CD4-positive, alpha-beta T cell treated with Interleukin-6 for 4 hours (primary cell): ENCODE measurements at places on chromosomes 1 and 21.

DNA sequence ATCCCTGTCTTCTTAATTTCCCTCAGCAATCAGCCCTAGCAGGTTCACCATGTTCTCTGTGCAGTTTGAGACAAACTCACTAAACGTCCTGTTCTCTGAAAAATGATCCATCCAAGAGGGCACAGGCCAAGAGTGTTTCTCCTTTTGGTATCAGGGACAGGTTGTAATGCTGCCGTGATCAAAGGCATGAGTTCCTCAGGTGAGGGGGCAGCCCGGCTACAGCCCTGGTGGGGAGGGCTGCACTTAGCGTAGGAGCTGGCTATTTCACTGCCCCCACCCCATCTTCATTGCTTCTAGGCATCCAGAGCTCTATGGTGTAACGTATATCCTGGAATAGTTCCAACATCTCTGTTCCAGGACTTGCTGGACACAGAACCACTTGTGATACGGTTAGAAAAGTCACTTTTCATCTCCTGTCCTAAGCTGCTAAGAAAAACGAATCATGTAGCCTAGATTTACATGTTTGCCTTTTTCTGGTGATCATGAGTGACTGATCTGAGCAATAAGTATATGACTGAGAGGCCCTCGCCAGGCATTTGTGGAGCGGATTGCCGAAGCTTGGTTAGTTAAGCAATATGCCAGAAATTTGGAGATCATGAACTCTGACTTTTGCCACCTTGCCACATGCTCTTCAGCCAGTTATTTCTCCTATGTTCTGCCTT, 41.1 kb upstream of the SRP9 start:
- DNase-seq, result no peak

DNA sequence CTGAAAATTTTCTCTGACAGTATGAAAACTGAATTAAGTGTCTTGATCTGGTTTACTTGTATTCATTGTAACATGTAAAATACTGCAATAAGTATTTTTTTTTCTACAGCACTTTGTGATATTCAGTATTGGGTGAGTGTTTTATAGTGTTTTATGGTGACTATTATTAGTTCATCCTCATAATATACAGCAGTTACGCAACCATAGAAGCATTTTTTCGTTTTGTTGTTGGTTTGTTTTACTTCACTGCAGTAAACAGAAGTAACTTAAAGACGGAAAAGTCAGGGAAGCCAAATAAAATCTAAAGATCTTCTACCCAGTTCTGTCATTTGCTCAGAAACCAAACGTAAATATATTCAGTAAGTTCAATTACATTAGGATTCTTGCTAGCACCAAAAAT, 250.0 kb downstream of the TPR start:
- no peak for DNase-seq

- no peak for DNase-seq
Measured at GRCh38 chr21:26194811-26195251, 24.3 kb upstream of the APP start.

- DNase-seq, result peak; percentile 88
Measured at GRCh38 chr1:235093696-235094592, 34.7 kb downstream of the TOMM20 start.

DNA sequence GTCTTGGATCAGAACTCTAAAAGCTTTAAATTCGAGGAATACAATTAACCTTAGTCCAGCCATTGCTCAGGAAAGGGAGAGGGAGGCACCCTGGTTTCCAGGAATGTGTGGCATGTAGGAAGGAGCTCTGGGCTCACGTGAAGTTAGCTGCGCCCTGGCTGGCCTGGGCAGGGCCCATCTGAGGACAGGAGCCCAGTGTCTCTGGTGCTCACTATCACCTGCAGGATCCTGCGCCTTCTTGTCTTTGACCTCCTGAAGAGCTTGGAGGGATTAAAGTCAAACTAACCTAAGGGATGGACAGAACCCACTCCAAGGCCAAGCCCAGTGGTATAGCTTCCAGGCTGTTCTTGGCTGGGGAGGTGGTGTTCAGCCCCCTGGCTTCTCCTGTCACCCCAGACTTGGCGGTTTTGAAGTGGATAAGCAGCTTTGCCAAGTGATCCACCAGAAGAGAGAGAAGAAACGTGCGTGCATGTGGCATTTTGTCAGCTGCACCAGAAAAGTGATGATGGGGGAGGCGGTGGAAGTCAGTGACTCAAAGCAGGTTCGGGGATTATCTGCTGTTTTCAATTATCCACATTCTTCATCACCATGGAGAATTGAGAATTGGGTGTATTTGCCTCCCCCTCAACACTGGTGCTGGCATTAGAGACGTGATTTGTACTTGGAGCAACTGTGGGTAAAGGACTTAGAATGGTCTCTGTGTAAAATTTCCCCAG, 11.9 kb upstream of the KCNN3 start:
- DNase-seq, result no peak

DNA sequence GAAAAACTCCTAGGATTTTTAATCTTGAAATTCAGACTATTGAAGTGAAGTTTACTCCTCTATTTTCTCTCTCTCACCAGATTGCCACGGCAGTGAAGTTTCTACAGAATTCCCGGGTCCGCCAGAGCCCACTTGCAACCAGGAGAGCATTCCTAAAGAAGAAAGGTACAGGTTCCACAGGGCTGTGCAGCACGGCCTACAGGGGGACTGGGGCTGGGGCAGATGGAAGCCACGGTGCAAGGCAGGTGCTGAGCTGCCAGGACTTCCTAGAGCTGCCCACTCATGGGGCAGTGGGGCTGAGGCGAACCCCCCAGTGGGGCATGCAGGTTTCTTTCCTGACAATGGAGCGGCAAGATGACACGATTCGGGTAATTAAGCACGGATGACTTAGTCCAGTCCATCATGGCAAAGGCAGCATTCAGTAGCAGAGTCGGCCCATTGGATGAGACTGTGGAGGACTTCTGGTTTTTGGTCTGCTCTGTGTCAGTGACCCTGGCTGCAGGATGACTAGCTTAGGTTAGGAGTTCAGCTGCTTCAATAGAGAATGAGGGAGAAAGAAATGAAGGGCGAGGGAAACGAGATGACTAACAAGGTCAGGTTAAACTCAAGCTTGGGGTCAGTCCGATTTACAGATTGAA, 61.5 kb downstream of the PEX14 start:
- no peak for DNase-seq

GRCh38 chr1:77948841-77949424, 29.9 kb downstream of the FUBP1 start:
- DNase-seq, result no peak

DNA sequence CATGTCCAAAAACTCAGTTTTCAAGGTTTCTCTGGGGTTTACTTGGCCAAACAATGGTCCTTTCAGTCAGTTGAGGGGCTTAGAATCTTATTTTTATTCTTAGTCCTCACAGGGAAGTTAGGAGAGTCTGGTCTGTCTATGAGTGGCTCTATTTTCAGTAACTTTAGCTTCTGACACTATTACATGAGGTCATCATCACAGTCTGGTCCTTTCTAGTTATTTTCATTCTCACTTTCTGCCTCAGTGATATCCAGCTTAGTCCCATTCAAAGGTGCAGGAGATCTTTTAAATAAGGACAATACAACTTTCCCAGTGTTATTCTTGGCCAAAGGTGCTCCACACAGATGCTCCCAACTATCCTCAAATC, 30.0 kb upstream of the FGGY start:
- no peak for DNase-seq

- no peak for DNase-seq
Measured at GRCh38 chr1:66552829-66553228, 18.9 kb downstream of the SGIP1 start.

- DNase-seq, result no peak
Measured at GRCh38 chr1:175015243-175015642, 8.0 kb downstream of the MRPS14 start.

DNA sequence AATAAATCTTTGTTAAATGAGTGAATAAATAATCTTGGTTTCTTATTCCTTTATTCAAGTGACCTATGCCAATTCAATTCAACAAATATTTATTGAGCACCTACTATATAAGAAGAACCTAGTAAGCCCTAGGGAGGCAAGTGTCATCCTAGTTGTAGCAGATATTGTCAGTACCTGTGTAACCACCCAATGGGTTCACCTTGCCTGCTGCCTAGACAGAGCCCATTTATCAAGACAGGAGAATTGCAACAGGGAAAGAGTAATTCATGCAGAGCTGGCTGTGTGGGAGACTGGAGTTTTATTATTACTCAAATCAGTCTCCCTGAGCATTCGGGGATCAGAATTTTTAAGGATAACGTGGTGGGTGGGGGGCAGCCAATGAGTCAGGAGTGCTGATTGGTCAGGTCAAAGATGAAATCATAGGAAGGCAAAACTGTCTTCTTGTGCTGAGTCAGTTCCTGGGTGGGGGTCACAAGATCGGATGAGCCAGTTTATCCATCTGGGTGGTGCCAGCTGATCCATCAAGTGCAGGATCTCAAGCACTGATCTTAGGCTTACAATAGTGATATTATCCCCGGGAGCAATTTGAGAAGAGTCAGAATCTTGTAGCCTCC, 53.8 kb upstream of the KCNA3 start:
- DNase-seq, result no peak

- DNase-seq, result no peak
Measured at GRCh38 chr1:181094416-181095212, 6.1 kb downstream of the IER5 start.

DNA sequence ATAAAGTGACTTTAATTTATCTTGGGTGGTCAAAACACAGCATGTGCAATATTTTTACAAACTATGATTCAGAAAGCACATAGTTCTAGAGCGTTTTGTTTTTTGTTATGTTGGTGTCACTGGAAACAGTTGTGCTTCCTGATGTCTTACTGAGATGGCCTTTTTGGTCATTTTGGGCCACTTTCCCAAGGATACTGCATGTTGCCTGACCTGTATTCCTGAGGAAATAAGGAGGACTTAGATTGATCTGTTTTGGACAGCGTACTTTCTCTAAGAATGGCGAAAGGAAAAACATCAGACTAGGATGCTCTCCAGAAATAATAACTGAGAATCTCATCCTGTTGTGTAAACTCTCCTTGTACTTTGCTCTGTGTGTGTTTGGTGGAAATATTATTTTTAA, 451.2 kb downstream of the USP25 start:
- no peak for DNase-seq

- no peak for DNase-seq
Measured at GRCh38 chr1:224929335-224930237, at the start of gene DNAH14. Gene DNAH14, plus strand, starts transcription at chr1:224929675. Its CDS starts 23,028 bp downstream, at chr1:224952703.
